Hippocampal formation (tissue), 2 donors: ENCODE measurements at places on chromosomes 13 and 19.

DNA sequence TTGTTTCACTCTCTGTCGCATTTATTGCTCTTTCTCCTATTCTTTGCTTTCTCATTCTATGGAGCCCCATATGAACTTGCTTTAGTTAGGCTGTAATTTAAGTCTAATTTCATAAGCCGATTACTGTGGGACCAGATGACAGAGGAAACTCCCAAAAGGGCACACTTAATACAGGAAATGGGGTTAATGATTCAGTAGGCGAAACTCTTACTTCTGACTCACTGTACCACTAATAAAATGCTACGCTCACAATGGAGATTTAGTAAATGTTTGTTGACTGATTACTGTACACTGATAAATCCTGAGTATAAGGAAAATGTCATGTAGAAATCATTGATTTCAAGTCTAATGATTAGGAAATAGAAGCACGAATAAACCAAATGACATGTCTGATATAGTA, 276.4 kb downstream of the KLF5 start:
- no peak for DNase-seq

- no peak for DNase-seq
These were observed 1.6 kb downstream of the MISP3 start for GRCh38 chr19:14073925-14074838.

- DNase-seq = no peak
These were observed 277.1 kb downstream of the KLF5 start for GRCh38 chr13:73335944-73336343.

DNA sequence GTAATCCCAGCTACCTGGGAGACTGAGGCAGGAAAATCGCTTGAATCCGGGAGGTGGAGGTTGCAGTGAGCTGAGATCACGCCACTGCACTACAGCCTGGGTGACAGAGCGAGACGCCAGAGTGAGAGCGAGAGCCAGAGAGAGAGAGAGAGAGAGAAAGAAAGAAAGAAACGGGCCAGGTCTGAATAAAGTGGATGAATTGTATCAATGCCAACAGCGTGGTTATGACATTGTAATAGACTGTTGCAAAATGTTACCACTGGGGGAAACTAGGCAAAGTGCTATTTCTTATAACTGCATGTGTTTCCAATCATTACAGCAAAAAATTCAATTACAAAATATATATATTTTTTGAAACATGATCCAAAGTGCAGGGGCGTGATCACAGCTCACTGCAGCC, 11.8 kb upstream of the BTBD2 start:
- DNase-seq = no peak

DNA sequence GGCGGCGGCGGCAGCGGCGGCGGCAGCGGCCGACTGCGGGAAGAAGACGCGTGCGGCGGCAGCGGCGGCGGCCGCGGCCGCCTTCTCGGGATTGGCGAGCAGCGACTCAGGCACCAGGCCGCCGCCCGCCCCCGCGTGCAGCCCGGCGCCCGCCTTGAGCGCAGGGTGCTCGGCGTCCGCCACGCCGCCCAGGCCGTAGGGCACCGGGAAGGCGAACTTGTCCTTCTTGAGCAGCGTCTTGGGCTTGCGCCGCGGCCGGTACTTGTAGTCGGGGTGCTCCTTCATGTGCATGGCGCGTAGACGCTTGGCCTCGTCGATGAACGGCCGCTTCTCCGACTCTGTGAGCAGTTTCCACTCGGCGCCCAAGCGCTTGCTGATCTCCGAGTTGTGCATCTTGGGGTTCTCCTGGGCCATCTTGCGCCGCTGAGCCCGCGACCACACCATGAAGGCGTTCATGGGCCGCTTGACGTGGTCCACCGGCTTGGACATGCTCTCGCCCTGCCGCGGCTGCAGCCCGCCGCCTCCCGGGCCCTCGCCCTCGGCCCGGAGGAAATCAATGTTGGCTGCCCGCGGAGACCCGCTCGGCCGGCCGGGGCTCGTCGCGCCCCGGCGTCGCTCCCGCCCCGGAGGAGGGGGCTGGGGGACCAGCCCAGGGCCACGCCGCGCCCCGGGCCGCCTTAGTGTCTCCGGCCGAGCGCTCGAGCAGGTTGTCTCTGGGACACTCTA, 621 bp downstream of the SOX21 start:
- DNase-seq = no peak

DNA sequence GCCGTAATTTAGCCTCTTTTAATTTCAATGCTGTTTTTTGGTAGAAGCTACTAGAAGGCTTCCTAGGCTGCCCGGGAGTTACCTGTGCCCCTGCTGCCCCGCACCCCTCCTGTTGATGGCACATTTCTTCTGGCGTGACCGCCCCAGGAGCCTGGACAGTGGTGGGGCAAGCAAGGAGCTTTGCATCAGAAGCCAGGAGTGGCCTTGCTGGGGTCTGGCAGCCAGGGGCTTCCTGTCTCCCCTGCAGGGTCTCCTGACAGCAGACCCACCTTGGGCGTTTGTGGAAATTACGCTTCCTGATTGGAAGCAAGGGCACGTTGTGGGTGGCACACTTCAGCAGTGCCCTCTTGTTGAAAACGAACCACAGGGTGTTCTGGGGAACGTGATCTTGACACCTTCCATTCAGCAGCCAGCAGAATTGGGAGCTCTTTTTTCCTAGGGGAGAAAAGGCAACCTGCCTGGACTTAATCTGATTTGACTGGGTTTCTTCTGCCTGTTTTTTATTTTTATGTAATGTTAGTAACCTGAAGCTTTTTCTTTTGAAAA, 90.0 kb upstream of the TEX29 start:
- DNase-seq = no peak

DNA sequence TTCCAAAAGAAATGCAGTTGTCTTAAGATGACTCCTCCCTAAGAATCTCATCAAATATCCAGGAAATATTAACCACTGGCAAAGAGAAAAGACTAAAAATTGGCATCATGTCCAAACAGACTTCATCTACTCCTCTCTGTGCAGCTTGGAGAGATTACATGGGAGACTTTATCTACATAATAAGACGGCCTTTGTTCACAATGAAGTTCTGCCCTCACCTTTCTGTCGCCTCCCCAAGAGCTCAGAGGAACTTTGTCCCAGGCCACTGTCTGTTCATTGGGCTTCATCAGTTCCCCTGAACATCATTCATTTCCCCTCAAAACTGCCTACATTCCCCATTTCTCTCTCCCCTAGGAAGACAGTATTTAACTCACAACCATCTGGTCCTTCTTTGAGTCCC, 22.4 kb upstream of the MRI1 start:
- DNase-seq = no peak

DNA sequence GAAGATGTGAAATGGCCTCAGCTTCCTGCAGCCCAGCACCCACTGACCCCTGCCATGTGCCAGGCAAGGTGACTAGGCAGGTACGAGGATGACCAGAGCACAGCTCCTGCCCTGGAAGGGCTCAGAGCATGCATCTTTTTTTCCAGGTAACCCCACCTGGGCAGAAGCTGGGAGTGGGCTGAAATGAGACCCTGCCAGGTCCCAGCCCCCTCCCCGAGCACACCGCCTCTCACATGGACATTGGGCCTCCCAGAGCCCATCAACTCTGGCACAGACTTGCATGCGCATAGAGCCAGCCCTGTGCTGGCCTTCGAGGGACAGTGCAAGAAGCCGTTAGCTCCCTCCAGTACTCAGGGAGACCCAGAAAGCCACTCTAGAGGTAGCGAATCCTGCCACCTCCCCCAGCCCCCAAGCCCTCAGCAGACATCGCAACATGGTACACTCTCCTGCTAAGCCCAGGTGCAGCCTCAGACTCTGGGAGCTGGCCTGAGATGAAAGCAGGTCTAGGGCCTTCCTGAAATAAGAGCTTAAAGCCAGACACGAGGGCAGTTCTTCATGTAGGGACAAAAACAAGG, 8.9 kb upstream of the VSTM2B start:
- no peak for DNase-seq

GRCh38 chr19:39494661-39495060, 4.1 kb upstream of the DLL3 start:
- DNase-seq = no peak

DNA sequence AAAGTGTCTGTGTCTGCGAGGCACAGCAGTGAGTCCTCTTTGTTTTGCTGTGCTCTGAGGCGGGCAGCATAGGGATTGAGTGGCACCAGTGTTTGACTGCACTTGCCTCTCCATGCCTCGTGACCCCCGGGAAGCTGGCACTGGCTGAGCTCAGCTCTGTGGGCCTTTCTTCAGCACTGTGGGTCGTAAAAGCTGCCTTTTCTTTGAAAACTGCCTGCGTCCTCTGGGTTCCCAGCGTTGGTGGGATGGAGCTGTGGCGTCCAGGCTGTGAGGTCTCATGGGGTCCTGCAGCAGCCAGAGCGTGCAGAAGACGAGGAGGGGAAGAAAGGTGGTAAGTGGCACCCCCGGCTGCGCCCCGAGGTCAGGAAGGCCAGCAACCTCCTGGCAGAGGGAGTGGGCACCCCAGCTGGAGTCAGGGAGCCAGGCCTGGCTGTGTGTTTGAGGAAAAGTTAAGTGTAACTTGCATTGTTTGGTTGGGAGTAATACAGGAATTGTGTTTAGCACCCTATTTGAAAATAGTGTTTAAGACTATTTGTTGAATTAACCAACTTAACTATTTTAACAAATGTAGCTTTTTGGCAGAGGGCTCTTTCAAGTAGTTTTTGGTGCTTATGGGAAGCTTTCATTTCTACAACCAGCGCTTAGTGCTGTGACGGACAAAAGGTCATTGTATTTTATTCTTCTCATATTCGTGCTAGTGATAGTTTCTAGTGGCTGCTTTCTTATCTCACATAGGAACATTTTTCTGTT, 79.3 kb upstream of the TEX29 start:
- DNase-seq = peak; percentile 95

DNA sequence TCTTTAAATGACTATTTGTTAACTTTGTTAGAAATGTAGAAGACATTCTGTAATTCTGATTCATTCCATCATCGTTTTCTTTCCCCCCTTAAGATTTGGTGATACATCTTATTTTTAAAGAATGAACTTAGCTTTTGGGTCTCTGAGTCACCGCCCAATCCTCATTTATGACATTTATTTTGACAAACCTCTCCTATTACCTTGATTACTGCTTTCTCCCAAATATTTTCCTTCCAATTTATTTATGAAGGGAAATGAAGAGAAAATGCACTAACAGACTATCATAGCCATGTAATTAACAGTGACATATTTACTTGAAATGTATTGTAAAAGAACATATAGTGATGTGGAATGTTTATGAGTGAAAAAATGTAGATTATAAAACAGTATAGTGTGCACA, 241.6 kb downstream of the DCLK1 start:
- no peak for DNase-seq

GRCh38 chr19:19405971-19406877, 749 bp downstream of the GATAD2A start:
- peak; percentile 14 for DNase-seq

DNA sequence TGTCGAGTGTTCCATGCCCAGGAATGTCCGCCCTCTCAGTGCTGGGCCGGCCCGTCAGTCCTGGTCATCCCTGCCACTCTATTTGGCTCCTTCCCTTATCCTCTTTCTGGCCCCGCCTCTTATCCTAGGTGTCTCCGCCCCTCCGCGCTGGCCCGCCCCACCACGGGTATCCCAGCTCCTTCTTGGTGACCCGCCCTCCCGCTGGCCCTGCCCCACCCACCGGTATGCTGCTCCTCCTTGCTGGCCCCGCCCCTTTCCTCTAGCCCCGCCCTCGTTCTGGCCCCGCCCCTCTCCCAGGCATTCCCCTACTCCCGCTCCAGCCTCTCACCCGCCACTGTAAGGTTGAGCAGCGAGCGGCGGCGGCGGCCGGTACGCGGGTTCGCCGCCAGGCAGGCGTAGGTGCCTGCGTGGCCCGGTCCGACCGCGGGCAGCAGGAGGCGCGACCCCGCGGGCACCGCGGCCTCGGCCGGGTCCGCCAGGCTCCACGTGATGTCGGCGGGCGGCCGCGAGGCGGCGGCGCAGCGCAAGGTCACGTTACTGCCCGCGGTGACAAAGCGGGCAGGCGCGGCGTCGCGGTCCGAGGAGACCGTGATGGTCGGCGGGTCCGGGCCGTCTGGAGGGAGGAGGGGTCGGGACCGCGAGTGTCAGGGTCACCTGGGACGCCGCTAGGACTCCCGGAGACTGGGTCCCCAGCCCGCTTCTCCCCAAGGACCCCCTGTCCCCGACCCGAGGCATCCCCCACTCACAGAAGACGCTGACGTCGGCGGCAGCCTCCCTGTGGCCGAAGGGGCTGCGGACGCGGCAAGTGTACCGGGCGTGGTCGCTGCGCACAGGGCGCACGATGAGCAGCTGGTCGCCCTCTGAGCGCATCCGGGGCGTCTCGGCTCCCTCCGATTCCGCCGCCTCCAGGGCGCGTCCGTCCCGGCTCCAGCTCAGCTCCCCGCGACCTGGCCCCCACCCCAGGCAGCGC, 2.0 kb downstream of the VSIG10L start:
- DNase-seq = peak; percentile 88

DNA sequence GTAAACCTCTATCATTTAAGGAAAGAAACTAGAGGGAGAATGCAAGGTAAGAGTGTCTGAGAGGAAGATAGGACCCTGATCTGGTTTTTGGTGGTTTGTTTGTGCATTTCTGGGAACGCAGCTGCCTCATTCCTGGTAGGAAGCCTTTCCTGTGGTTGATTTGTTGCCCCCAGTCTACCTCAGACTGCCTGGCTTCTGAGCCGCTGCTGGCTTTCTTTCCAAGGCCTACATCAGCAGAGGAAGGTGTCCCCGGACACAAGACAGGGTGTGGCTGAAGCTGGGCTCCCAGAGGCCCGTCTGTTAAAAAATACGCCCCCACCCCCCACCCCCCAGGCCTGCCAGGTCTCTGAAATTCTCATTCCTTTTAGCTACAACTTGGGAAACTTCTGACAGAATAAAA, 42.6 kb downstream of the C13orf42 start:
- DNase-seq = no peak

- no peak for DNase-seq
These were observed 10.8 kb upstream of the ZNF799 start for GRCh38 chr19:12411893-12412292.

DNA sequence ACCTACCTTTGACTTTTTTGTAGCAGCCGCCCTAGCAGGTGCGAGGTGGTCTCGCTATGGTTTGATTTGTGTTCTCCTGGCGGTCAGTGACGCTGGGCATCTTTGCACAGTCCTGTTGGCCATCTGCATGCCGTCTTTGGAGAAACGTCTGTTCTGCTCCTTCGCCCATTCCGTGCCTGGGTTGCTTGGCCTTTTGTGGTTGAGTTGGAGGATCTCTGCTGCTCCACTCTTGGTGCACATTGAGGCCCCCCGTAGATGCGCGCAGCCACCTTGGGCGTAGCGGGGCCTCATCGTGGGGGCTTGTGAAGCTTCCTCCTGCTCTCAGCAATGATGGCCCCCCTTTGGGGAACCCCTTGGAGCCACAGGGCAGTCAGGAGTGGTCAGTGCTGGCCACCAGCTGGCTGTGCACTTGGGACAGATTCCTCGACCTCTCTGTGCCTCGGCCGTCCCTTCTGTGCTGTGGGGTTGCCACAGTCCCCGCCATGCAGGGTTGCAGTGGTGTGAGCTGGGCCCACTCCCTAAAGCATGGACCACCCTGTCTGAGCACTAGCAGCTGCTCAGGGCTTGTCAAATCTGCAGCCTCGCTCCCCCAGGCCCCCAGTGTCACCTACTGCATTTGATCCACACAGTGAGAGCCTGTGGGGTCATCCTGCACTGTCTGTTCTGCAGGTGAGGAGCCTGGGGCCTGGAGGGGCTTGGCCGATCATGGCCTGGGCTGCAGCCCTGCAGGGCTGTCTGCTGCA, 170.8 kb downstream of the KDM4B start:
- no peak for DNase-seq
